ENCODE measurements at places on chromosomes 2 and 18.
A peak's percentile ranks its signal among the peaks of the same experiment; 100 is the strongest.

DNA sequence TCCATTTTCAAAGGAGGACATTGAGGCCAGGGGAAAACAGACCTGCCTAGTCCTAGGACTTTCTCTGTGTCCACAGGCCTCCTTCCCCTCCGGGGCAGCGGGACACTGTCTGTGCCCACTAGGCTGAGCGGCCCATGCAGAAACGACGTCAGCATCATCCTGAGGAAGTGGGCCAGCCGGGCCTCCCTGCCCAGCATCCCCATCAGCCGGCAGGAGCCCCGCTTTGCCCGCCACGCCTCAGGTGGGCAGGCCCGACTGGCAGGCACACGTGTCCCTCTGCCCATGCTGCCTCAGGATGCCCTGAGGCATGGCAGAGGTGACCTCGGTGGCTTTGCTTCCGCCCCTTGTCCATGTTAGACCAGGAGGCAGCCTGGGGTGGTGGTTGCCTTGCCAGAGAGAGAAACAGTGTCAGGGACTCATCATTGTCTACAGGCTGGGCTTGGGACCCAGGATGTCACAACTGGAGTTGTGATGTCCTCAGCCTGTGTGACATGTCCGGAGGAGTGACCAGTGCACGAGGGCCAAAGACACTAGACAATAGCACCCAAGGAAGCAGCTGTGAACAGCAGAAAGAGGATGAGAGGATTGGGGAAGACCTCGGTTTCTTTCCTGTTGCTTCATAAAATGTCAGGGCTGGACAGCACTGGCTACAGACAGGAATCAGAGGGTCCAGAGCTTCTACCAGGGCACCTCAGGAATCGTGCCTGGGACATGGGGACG is 36.8 kb downstream of the TOGARAM2 start:
- no peak overlapping the region for H3K4me3 ChIP-seq
- no peak for DNase-seq
- H3K27ac ChIP-seq = no peak overlapping the region

GRCh38 chr2:102172745-102173144 is 14.1 kb upstream of the IL1RL2 start:
- no peaks in the 10 kb centered on the region for H3K4me1 ChIP-seq
- no peaks in the 10 kb centered on the region for H3K36me3 ChIP-seq
- H3K4me3 ChIP-seq = no peak overlapping the region
- no peak overlapping the region for H3K27ac ChIP-seq

DNA sequence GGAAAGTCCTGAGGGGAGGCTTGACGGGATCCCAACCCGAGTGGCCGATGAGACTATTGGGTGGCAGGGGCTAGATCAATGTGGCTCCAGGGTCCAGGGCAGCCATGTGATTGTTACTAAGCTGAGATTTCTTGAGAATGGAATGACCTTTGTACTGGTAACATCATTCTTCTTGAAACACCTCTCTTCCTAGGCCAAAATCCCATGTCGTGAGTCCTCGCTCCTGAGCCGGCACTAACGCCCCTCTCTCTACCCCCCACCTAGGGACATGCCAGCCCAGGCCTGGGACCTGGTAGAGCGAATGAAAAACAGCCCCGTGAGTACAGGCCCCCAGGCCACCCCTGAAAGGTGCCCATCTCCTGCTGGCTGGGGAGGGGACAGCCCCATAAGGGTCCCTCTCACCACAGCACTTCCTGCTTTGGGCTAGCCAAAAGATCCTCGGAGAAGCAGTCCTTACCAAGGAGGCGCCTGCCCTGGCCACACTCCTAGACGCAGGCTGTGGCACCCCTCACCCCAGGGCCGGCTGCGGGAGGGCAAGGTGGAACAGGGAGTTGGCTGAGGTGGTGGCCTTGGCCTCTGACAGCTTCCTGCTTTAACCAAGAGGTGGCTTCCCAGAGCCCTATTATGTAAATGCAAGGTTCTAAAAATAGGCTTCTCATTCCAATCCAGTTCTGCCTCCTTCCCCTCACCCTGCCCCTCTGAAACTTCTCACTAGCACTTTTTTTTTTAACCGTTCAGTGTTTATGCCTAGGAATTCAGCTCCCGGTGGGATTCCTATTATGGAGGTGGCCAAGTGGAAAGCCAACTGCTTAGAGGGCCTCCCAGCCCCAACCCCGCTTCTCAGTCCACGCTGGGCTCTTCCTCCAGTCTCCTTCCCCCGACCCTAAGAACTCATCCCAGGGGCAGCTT is 126.6 kb upstream of the PPP1CB start:
- no peaks in the 10 kb centered on the region for H3K36me3 ChIP-seq
- H3K4me1 ChIP-seq = peaks cover 15% of the 10 kb centered on the region
- DNase-seq = no peak
- H3K27me3 ChIP-seq = no peaks in the 10 kb centered on the region

DNA sequence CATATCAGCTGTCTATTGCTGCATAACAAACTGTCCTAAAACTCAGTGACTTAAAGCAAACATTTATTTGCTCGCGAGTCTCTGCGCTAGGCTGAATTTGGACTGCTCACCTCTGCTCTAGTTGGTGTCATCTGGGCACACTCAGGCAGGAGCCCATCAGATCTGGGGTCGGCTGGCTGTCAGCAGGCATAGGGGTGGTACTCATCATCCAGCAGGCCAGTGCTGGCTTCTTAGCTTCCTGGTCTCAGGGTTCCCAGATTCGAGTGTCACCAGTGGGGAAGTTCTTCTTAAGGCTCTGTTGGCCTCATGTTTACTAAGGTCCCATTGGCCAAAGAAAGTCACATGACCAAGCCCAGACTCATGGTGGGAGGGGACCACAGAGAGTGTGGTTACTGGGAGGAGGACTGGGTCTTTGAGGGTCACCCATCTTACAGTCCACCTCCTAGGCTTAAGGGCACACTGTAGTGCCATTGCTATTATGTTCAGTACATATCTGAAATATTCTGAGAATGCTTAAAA is 71.6 kb upstream of the ATG16L1 start:
- no peak overlapping the region for H3K4me3 ChIP-seq
- no peak overlapping the region for H3K27ac ChIP-seq
- no peaks in the 10 kb centered on the region for H3K4me1 ChIP-seq
- peaks cover 60% of the 10 kb centered on the region for H3K36me3 ChIP-seq
- H3K27me3 ChIP-seq = no peaks in the 10 kb centered on the region

DNA sequence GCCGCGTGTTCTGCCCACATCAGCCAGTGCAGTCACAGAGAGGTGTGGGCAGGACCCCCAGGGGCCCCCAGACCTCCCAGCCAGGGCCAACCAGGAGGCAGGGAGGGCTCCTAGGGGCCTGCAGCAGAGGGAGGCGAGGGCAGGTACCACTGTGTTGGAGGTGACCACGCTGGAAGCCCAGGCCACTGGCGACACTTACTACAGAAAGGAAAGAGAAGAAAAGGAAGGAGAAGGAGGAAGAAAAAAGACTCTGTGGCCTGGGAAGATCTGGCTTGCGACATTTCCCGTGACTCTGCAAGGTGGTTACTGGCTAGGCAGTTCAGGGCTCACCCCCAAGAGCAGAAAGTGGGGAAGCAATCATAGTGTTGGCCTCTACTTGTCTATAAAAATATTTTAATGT is 98.1 kb upstream of the BCL2L11 start:
- H3K27ac ChIP-seq = no peak overlapping the region
- DNase-seq = no peak
- no peaks in the 10 kb centered on the region for H3K36me3 ChIP-seq
- no peaks in the 10 kb centered on the region for H3K4me1 ChIP-seq
- H3K27me3 ChIP-seq = no peaks in the 10 kb centered on the region

- peaks cover 53% of the 10 kb centered on the region for H3K4me1 ChIP-seq
- H3K27me3 ChIP-seq = no peaks in the 10 kb centered on the region
- DNase-seq = no peak
- H3K36me3 ChIP-seq = peaks cover 70% of the 10 kb centered on the region
- 0 out of 2 replicates have a peak overlapping the region, but pooled peaks have one; percentile 21 for H3K27ac ChIP-seq
These were observed 3.0 kb downstream of the ATIC start for GRCh38 chr2:215314896-215315295.

- no peak for DNase-seq
- no peak overlapping the region for H3K27ac ChIP-seq
- peaks cover 3% of the 10 kb centered on the region for H3K27me3 ChIP-seq
- H3K4me1 ChIP-seq = no peaks in the 10 kb centered on the region
- H3K4me3 ChIP-seq = no peak overlapping the region
These were observed 37.3 kb upstream of the LNPK start for GRCh38 chr2:176039375-176039774.

DNA sequence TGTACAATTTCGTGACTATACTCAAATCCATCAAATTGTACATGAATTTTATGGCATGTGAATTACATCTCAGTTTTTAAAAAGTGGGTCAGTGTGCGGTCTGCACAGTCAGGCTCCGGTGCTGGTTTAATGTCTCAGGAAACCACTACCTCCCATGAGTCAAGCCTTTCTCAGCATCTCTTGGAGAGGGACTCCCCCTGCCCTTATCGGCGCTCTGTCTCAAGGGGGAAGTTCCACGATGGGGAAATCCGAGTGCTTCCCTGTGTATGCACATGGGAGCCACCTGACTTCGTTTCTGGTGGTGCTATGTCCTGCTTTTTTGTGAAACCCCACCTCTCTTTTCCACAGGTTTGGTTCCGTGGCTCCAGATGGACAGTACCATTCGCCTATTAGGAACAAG is 72.5 kb downstream of the ACOXL start:
- H3K36me3 ChIP-seq = no peaks in the 10 kb centered on the region
- no peak overlapping the region for H3K27ac ChIP-seq
- H3K4me1 ChIP-seq = no peaks in the 10 kb centered on the region
- no peaks in the 10 kb centered on the region for H3K27me3 ChIP-seq

DNA sequence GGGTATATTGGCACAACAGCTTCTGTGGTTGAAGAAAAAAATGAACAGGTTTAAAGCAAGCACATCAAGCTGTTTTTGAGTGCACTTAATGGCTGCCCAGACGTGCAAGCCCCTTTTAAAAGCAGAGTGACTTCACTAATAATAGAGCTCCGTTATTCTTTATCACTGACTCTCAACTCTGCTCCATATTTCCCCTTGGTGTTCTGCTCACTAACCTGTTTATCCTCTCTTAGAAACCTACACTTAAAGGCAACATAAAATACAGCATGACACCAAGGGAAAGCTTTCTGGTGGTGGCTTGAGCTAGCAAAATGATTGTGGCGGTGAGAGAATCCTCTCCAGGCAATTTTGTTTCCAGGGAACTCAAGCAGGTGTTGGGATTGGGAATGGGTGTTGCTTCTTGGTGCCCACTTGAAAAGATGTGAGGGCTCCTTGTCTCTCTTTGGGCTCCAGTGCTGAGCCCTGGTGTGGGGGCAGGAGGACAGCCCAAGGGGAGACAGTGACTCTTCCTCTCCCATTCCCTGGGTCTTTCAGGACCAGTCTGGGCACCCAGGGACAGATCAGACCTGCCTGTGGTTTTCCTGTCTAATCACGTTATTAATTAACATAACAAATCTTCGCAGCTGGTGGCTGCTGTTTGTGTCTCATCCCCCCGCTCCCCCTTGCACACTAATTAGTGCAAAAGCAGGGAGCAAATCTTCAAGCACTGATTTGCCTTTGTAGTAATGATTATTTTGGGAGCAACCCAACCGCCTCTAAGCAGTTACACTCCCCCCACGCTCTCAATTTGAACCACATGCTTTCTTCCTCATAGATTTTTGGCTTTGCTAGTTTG is 289.4 kb upstream of the CXCR4 start:
- H3K36me3 ChIP-seq = no peaks in the 10 kb centered on the region
- peaks cover 17% of the 10 kb centered on the region for H3K27me3 ChIP-seq
- no peak for DNase-seq
- no peaks in the 10 kb centered on the region for H3K4me1 ChIP-seq

DNA sequence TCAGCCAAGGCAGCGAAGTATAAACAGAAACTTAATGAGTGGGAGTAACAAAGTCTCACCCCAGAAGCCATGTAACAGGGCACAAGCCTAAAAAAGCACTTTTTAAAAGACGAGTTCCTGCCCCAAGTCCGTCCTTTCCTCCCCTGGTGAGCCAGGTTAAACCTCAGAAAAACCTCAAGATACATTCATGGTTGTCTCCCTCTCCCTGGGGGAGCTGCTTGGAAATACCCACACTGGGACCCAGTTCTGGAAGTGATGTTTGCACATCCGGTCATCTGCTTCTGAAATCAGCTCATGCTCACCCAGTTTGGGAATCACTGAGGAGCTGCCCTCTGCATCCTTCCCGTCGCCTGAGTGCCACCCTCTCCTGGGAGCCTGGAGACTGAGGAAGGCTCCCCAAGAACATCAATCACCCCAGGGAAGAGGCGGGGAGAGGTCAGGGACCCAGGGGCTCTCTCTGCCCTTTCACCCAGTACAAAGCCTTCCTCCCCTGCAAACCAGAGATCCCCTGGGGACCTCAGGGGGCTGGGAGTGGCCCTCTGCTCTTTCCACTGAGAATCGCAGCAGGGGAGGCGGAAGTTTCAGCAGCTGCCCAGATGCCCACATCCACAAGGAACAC is 150.6 kb upstream of the AGAP1 start:
- no peaks in the 10 kb centered on the region for H3K27me3 ChIP-seq
- no peak for DNase-seq
- H3K27ac ChIP-seq = no peak overlapping the region

GRCh38 chr2:208594642-208595385 is 188.2 kb downstream of the PTH2R start:
- DNase-seq = no peak
- no peaks in the 10 kb centered on the region for H3K4me1 ChIP-seq
- no peak overlapping the region for H3K4me3 ChIP-seq
- no peak overlapping the region for H3K27ac ChIP-seq
- H3K27me3 ChIP-seq = no peaks in the 10 kb centered on the region
- no peaks in the 10 kb centered on the region for H3K36me3 ChIP-seq

DNA sequence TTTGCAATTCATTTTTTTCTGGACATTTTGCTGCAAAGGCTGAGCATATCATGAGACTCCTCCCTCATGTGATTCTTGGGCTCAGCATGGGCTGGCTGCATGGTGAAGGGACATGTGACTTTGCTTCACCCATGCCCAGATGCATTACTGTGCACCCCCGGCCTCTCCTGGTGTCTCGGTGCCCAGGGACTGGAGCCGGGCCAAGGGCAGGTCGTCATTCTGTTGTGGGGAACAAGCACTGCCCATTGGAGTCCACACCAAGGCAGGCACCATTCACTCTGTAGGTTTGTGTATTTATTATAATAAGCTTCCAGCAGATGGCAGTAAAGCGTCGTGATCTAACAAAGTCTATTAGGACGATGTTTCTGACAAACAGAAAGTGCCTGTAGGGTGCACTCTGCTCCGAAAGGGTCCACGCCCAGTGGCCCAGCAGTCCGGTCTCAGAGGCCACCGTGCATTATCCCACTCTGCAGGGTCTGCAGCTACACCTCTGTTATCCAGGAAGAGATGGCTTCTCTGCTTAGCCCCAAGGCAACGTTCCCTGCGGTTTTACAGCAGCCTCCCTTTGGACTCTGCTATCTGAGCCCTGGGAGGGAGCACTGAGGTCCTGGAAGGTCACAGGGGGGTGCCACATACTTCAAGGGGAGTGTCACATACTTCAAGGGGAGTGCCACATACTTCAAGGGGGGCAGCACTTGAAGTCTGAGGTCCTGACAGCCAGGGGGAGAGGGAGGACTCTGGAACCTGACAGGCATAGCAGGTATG is 219.6 kb downstream of the TSN start:
- DNase-seq = peak; percentile 46
- H3K4me1 ChIP-seq = peaks cover 4% of the 10 kb centered on the region

Data from DND-41 (cell line).